Right lobe of liver (tissue), 6 donors: ENCODE measurements at places on chromosomes 16 and 17. TPM values are rescaled to one million over a fixed set of nuclear protein-coding genes. Genes with fewer than 3 reads are reported as not detected.

The SLC5A11 gene
- 1.6 TPM for total RNA-seq

GRCh38 chr16:55453909-55454308, 25.1 kb upstream of the MMP2 start:
- H3K27ac ChIP-seq, result no peak overlapping the region
- no peaks in the 10 kb centered on the region for H3K27me3 ChIP-seq
- no peaks in the 10 kb centered on the region for H3K36me3 ChIP-seq
- H3K4me1 ChIP-seq, result no peaks in the 10 kb centered on the region

DNA sequence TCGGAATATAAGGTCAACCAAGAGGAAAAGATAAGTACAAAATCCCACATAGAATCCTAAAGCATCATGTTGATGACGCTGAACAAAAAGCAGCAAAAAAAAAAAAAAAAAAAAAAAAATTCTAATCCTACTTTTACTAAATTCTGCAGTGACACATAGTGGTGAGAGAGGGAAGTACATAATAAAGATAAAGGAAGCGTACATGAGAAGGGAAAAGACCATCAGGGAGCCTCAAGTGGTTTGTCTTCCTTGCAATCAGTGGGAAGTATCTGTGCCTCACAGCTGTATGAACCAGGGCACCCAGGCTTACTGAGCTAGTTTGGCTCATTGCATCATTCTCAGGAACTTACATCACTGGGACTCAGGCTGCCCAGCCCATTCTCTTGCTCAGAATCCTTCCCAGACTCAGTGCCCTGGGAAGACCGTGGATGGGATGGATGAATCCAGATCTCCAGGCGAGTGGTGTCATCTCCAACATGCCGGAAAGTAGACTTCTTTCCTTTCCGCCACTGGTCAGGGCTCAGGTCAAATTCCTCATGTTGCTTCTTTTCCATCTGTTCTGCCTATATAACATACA, 21.2 kb downstream of the SMG6 start:
- peaks cover 60% of the 10 kb centered on the region for H3K36me3 ChIP-seq
- no peaks in the 10 kb centered on the region for H3K27me3 ChIP-seq
- no peak overlapping the region for H3K27ac ChIP-seq
- H3K4me3 ChIP-seq, result no peak overlapping the region

DNA sequence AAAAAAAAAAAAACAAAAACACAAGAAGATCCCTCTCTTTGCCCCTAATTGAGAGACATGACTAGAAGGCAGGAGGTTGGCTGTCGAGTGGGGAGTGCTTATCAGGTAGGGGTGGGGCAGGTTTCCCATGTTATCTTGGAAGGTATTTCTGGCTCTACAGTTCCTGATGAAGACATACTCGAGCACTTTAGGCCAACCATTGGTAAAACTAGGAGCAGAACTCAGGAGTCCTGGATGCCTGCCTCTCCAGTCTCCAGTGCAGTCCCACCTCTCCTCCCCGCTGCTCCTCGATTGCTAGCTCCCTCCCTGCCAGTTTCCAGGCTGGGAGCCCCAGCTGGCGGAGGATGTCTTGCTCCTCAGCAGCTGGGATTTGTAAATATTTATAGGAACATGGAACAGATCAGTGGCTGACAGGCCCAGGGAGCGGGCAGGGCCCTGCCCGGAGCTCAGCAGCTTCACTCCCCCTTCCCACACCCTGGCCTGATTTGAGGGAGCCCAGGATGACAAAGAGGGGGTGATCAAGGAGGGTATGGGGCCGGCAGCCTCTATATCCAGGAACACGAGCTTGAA, 11.4 kb upstream of the C1QL1 start:
- H3K4me3 ChIP-seq, result no peak overlapping the region
- H3K36me3 ChIP-seq, result no peaks in the 10 kb centered on the region
- H3K27ac ChIP-seq, result no peak overlapping the region
- peaks cover 3% of the 10 kb centered on the region for H3K4me1 ChIP-seq

DNA sequence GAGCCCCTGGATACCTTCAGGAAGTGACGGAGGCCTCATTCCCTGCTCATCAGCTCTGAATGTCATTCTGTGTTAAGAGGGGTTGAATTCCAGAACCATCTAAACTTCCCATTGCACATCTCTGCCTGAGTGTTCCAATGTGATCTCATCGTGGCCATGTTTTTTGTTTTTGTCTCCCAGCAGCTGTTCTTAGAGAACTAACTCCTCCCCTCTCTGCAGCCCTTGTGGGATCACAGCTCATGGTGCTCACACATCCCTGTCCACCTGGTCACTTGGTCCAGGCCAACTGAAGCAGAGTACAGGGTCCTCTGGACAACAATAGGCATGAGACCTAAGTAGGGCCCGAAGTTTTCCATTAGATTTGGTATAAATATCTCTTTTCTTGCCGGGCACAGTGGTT, 6.0 kb upstream of the SYT17 start:
- H3K4me1 ChIP-seq, result no peaks in the 10 kb centered on the region
- DNase-seq, result no peak
- H3K27ac ChIP-seq, result no peak overlapping the region
- no peaks in the 10 kb centered on the region for H3K36me3 ChIP-seq

The COL1A1 gene
- total RNA-seq, result 32.3 TPM

GRCh38 chr17:40472733-40473452, 28.5 kb downstream of the TNS4 start:
- H3K27ac ChIP-seq, result no peak overlapping the region
- no peaks in the 10 kb centered on the region for H3K4me1 ChIP-seq
- no peak overlapping the region for H3K4me3 ChIP-seq
